Thymus (tissue), 14 donors: ENCODE measurements at places on chromosomes 1 and 21. TPM values are rescaled to one million over a fixed set of nuclear protein-coding genes. Genes with fewer than 3 reads are reported as not detected.

- H3K27ac ChIP-seq, result no peak overlapping the region
- H3K27me3 ChIP-seq, result no peaks in the 10 kb centered on the region
- no peak for DNase-seq
- no peak overlapping the region for H3K4me3 ChIP-seq
- no peaks in the 10 kb centered on the region for H3K36me3 ChIP-seq
These were observed 166.8 kb upstream of the GALNT2 start for GRCh38 chr1:229900220-229900619.

- DNase-seq, result no peak
- peaks cover 7% of the 10 kb centered on the region for H3K4me1 ChIP-seq
- no peaks in the 10 kb centered on the region for H3K27me3 ChIP-seq
- H3K4me3 ChIP-seq, result peak overlapping the region; percentile 95
- H3K27ac ChIP-seq, result peak overlapping the region; percentile 96
- no peaks in the 10 kb centered on the region for H3K36me3 ChIP-seq
These were observed 708 bp downstream of the PRDM2 start for GRCh38 chr1:13700521-13701270.

GRCh38 chr1:109881906-109882287, 28.8 kb upstream of the CSF1 start:
- H3K27me3 ChIP-seq, result no peaks in the 10 kb centered on the region
- H3K27ac ChIP-seq, result no peak overlapping the region
- H3K36me3 ChIP-seq, result no peaks in the 10 kb centered on the region
- H3K4me1 ChIP-seq, result peaks cover 29% of the 10 kb centered on the region
- DNase-seq, result no peak

DNA sequence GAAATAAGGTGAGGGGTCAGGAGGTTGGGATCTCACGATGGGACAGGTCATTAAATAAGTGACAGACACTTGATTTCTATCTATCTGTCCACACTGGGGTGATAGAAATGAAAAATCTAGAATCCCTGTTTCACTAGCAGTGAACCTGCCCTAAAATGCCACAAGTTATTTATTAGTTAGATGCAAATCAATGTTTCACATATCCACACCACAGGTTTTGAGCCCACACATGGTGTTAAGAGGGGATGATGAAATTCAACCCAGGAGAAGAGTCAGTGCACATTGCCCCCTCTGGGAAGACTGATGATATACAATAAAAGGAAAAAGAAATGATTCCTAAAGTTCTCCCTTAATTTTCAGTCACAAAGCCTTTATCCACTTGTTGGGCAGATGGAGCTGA, 10.1 kb upstream of the NTPCR start:
- H3K36me3 ChIP-seq, result no peaks in the 10 kb centered on the region
- no peak overlapping the region for H3K27ac ChIP-seq
- H3K4me3 ChIP-seq, result no peak overlapping the region
- peaks cover 1% of the 10 kb centered on the region for H3K4me1 ChIP-seq
- no peaks in the 10 kb centered on the region for H3K27me3 ChIP-seq

- H3K27me3 ChIP-seq, result peaks cover 11% of the 10 kb centered on the region
- H3K4me1 ChIP-seq, result peaks cover 18% of the 10 kb centered on the region
- peak overlapping the region; percentile 72 for H3K27ac ChIP-seq
- DNase-seq, result peak; percentile 13
- H3K4me3 ChIP-seq, result peak overlapping the region; percentile 82
- H3K36me3 ChIP-seq, result no peaks in the 10 kb centered on the region
These were observed 773 bp downstream of the IFNGR2 start for GRCh38 chr21:33403786-33404585.

DNA sequence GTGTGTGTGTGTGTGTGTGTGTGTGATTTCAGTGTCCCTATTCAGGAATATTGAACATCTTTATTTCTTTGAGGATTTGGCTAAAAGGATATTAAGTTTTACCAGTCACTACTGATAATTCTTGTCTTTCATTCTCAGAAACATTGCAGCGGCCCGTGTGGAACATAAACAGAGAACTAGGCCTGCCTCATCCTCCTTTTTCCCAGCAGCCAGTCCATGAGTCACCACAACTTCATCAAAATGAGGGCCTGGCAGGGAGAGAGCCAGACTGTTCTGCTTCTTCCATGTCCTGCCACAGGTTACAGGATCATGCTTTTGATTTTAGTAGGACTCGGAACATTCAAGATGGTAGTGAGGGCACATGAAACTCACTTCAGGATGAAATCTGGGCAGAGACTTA, 50.7 kb downstream of the LRIG2 start:
- H3K27ac ChIP-seq, result no peak overlapping the region
- no peaks in the 10 kb centered on the region for H3K27me3 ChIP-seq
- no peak for DNase-seq
- peaks cover 76% of the 10 kb centered on the region for H3K36me3 ChIP-seq

DNA sequence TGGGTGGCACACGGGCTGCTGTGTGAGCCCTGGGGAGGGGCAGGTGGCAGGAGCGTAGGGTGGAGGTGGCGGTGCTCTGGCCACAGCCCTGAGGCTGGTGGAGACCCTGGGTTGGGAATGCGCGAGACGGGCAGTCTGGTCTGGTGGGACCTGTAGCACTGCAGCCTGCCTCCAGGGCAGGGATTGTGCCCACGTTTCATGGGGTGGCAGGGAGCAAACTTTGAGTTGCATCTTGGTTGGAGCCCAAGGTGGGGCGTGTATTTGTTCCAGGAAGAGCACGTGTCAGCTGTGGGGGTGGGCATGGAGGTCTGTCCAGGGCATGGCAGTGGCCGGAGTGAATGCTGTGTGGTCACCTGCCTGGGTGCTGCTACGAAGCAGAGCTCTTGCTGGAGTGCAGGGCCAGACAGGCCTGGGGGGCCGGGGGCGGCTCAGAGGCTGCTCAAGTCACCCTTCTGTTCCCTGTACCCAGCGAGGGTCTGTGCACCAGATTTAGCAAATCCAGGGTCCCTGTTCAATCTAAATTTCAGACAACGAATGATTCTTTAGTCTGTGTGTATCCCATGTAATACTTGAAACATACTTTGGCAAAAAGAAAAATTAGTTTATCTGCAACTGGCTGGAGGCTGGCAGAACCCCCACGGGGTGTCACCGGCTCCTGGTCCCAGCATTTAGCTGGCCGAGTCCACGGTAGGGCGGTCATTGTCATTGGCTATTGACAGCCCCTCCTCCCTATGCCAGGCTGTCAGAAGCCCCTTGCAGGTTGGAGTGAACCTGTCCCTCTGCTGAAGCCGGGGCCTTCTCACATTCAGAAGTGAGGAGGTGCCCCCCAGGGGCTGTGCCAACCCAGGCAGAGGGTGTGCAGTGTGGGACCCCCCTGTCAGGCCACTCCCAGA, 27.3 kb downstream of the KRTAP10-1 start:
- no peaks in the 10 kb centered on the region for H3K36me3 ChIP-seq
- H3K27me3 ChIP-seq, result peaks cover 6% of the 10 kb centered on the region
- no peak overlapping the region for H3K27ac ChIP-seq
- H3K4me1 ChIP-seq, result no peaks in the 10 kb centered on the region
- no peak overlapping the region for H3K4me3 ChIP-seq

DNA sequence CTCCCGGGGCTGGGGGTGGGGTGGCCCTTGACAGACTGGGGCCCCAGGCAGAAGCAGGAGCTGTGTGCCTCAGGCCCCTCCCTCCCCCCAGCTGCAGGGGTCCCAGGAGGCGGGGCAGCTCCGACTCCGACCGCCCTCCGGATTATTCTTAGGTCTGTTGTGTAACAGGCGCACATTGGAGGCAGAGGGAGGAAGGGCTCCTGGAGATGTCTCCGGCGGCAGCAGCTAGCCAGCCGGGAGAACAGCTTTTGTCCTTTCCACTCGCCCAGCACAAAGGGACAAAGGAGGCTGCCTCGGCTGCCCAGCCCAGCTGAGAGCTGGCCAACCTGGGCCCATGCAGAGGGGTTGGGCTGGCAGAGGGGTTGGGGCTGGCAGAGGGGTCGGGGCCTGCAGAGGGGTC, 29.7 kb upstream of the PLCH2 start:
- no peak overlapping the region for H3K4me3 ChIP-seq
- no peaks in the 10 kb centered on the region for H3K4me1 ChIP-seq
- no peak overlapping the region for H3K27ac ChIP-seq
- peaks cover 73% of the 10 kb centered on the region for H3K27me3 ChIP-seq
- no peaks in the 10 kb centered on the region for H3K36me3 ChIP-seq
- no peak for DNase-seq

DNA sequence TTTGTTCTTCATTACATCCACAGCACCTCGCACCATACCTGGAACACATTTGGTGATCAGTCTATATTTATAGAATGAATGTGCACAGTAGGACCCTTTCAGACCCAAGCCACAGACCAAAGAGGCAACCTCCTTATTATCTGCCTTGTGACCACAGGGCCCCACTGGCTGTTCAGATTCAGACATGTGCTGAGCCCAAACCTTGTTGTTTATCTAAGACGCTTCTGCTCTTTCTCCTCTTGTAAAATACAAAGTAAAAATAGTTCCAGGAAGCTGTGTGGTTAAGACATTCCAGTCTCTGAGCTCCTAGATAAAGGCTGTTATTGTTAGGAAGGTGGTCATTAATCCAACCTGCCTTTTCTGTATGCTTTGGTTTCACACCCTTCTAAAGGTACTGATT, 3.6 kb upstream of the SCMH1 start:
- no peak for DNase-seq
- H3K27me3 ChIP-seq, result no peaks in the 10 kb centered on the region
- H3K27ac ChIP-seq, result no peak overlapping the region
- peaks cover 9% of the 10 kb centered on the region for H3K4me1 ChIP-seq

DNA sequence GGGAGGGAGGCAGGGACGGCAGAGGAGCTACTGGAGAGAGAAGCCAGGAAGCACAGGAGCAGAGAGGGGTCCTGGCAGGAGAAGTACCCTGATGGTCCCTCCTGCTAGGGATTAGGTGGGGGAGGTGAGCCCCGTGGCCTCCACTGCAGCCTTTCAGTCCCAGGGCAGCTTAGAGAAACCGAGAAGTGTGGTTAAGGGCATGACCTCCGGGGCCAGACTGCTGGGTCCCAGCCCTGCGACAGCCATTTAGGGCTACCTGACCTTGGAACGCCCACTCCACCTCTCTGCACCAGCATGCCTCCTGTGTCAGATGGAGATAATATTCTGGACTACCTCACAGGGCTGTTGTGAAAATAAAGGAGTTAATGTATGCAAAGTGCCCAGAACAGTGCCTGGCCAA, 47.4 kb downstream of the KCNN3 start:
- no peak overlapping the region for H3K4me3 ChIP-seq
- no peaks in the 10 kb centered on the region for H3K27me3 ChIP-seq
- H3K4me1 ChIP-seq, result no peaks in the 10 kb centered on the region
- H3K36me3 ChIP-seq, result no peaks in the 10 kb centered on the region

GRCh38 chr1:158717344-158717743, 3.2 kb downstream of the OR6K3 start:
- no peaks in the 10 kb centered on the region for H3K4me1 ChIP-seq
- no peaks in the 10 kb centered on the region for H3K36me3 ChIP-seq

GRCh38 chr1:178686407-178686806, 38.6 kb upstream of the RALGPS2 start:
- no peaks in the 10 kb centered on the region for H3K4me1 ChIP-seq
- H3K36me3 ChIP-seq, result no peaks in the 10 kb centered on the region
- no peaks in the 10 kb centered on the region for H3K27me3 ChIP-seq
- H3K27ac ChIP-seq, result no peak overlapping the region
- DNase-seq, result no peak

DNA sequence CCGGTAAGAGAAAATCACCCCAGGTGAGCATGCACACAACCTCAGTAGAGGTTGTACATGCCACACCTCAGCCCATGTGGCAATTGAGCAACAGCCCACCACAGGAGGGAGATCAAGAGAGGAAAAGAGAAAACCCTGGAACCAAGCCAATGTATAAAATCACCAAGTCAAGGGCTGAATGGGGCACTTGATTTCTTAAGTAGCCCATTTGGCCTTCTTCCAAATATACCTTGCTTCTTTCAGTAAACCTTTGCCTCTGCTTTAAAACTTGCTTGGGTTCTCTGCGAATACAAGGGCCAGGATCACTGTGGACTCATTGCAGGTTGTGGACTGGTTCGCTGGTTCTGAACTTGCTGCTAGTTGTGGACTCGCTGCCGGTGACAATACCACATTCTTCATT, 1814.0 kb downstream of the PLA2G4A start:
- DNase-seq, result no peak
- H3K27me3 ChIP-seq, result no peaks in the 10 kb centered on the region
- no peak overlapping the region for H3K4me3 ChIP-seq
- H3K36me3 ChIP-seq, result no peaks in the 10 kb centered on the region
- no peak overlapping the region for H3K27ac ChIP-seq

GRCh38 chr1:226976276-226976977, 36.3 kb downstream of the COQ8A start:
- no peak overlapping the region for H3K4me3 ChIP-seq
- no peaks in the 10 kb centered on the region for H3K27me3 ChIP-seq
- DNase-seq, result no peak
- H3K4me1 ChIP-seq, result no peaks in the 10 kb centered on the region

GRCh38 chr1:9410737-9411297, 118.1 kb downstream of the SPSB1 start:
- no peaks in the 10 kb centered on the region for H3K27me3 ChIP-seq
- no peak for DNase-seq
- H3K4me3 ChIP-seq, result no peak overlapping the region
- H3K36me3 ChIP-seq, result no peaks in the 10 kb centered on the region

DNA sequence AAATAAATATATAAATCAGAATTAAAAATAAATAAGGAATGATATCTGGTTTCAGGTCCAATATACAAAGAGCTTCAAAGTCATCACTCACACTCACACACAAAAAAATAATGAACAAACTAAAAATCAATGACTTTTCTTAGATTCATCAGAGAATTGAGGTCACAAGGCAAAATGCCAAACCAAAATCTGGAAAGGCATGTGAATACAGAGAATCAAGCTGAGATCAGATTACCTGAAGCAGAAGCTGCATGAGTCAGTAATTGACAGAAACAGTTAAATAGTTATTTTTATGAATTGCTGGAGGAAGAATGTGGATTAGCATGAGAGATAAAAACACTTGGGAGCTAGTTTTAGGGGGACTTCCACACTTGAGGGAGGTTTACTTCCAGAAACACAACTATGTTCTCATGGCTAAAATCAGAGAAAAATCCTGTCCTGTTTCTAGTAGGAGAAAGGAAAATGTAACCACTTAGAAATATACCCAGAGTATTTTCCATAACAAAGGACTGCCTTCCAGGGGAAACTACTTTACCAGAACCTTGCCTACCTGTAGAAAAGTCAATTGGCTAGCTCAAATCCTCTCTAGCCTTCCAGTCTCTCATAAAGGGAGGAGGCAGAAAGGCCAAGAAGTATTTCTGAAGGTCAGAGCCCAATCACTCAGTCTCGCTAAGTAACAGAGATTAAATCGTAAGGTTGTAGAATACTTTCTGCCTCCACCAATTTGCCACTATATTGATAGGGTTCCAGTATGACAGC, 536.6 kb upstream of the NR5A2 start:
- no peaks in the 10 kb centered on the region for H3K36me3 ChIP-seq
- peak overlapping the region; percentile 27 for H3K27ac ChIP-seq
- no peaks in the 10 kb centered on the region for H3K27me3 ChIP-seq

Gene CASZ1
- total RNA-seq, result 1.8 TPM

Gene CR1L
- 0.85 TPM for total RNA-seq

Gene HCRTR1
- not detected for total RNA-seq

Gene HTR6
- total RNA-seq, result not detected

Gene SLC6A9
- 0.57 TPM for total RNA-seq

Gene ADORA3
- 5.8 TPM for total RNA-seq

Gene OPTC
- 0.09 TPM for total RNA-seq
